ENCODE measurements at places on chromosomes 12 and 14.

DNA sequence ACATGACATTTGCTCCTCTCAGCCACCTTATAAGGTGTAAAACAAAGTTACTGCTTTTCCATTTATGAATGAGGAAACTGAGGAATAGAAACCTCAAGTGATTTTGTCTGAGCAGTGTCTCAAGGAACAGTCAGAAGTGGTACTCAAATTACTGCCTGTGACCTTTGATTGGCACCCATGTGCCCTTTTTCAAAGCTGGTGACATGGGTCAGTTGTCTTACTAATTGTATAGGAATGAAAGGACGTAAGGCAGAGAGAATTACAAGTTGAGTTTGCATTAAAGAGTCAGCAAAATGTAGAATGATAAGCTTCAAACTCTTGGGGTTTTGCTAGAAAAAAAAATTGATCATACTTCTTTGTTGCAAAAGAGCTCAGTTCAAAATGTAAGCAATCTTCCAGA lies 129.1 kb downstream of the GTF2A1 start:
- DNase-seq, result no peak

- DNase-seq, result no peak
Measured at GRCh38 chr12:19456176-19456575, 16.9 kb downstream of the AEBP2 start.

- no peak for DNase-seq
Measured at GRCh38 chr14:97854918-97855317, 1057.7 kb downstream of the VRK1 start.

DNA sequence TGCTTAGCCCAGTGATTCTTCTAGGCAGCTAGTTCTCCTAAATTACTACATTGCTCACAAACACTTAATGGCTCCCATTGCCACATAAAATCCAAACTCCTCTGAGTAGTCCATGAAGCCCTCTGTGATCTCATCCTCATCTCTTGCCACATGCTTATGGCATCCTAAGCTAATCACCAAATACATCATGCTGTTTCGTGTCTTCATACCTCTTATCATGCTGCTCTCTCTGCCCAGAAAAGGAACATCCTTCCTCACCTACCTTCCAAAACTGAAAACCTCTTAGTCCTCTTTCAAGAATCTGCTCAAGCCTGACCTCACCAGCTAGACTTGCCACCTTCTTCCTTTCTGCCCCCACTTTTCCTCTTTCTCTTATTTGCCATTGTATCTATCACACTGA lies 108.5 kb downstream of the DUSP6 start:
- no peak for DNase-seq

DNA sequence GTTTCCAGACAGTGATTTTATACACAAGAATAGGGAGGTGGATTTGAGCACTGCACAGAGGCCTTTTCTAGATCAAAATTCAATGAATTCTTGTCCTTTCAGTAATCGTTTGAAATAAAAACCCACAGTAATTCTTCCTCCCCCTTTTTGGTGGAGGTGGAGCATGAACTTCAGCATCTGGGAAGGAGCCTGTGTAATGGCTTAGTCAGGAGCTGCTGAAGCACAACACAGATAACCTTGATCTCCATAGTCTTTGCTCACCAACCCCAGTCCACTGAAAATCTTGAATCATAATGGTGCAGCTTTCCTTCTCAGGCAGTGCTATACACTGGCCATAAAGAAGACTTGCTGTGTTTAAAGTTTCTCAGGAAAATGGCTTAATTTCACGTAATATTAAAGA lies 6.4 kb upstream of the TBPL2 start:
- no peak for DNase-seq

GRCh38 chr12:50313256-50313931 lies 30.1 kb upstream of the LIMA1 start:
- DNase-seq, result no peak

- DNase-seq, result no peak
Measured at GRCh38 chr14:64137657-64138290, 156.4 kb downstream of the ESR2 start.

DNA sequence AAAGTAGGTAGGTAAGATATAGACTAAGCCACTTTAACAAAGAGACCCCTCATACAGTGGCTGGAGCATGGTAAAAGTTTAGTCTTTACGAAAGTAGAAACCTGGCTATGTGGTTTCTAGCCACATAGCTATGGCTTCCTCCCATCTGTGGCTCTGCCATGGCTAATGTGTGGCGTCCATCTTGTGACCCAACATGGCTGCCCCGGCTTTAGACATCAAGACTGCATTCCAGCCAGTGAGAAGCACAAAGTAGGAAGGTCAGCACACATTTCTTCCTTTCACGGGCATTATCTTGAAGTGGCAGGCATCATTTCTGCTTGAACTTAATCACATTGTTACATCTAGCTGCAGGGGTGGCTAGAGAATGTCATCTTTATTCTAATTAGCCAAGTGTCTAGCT lies 148.3 kb downstream of the TBX5 start:
- DNase-seq, result no peak

- no peak for DNase-seq
Measured at GRCh38 chr14:54310151-54310850, 86.5 kb upstream of the CDKN3 start.

DNA sequence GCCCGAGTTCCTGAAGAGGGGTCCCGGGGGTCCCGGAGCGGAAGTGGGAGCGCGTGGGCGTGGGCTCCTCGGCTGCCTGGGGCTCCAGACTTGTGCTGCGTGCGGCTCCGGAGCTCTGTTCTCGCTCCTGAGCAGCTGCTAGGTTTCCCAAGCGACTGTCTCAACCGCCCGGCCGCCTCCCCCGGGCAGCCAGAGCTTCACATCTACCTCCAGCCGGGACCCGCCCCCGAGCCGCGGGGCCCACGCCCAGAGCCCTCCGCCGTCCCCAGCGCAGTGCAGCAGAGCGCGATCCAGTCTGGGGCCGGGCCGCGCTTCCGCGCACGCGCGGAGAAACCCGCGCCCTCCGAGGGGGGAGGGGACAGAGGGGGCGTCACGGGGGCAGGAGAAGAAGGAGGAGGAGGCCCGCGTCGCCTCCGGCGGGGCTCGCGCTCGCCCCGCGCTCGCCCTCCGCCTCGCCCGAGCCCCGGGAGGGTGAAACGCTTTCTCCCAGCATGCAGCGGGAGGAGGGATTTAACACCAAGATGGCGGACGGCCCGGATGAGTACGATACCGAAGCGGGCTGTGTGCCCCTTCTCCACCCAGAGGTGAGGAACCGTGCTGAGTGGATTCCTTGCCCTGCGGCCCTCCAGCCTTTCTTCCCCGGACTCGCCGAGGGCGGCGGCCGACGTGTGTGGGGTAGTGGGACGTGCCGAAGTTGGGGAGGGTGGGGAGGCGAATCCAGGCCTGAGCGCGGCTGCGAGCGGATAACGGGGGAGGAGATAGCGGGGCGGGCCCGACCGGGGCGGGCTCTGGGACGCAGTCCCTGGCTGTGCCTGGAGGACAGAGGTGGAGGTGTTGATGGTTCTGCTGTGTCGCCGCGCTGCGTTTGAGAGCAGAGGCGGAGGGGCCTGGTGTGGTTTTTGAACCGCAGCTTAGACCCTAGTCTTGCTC lies at the start of gene ZDHHC17:
Gene ZDHHC17, plus strand, starts transcription at position 370 of the 930 bp plus-strand sequence. Its CDS starts 122 bp downstream, at position 492.
- DNase-seq, result peak; percentile 57

GRCh38 chr14:53523226-53523625 lies 370.1 kb upstream of the DDHD1 start:
- DNase-seq, result no peak

DNA sequence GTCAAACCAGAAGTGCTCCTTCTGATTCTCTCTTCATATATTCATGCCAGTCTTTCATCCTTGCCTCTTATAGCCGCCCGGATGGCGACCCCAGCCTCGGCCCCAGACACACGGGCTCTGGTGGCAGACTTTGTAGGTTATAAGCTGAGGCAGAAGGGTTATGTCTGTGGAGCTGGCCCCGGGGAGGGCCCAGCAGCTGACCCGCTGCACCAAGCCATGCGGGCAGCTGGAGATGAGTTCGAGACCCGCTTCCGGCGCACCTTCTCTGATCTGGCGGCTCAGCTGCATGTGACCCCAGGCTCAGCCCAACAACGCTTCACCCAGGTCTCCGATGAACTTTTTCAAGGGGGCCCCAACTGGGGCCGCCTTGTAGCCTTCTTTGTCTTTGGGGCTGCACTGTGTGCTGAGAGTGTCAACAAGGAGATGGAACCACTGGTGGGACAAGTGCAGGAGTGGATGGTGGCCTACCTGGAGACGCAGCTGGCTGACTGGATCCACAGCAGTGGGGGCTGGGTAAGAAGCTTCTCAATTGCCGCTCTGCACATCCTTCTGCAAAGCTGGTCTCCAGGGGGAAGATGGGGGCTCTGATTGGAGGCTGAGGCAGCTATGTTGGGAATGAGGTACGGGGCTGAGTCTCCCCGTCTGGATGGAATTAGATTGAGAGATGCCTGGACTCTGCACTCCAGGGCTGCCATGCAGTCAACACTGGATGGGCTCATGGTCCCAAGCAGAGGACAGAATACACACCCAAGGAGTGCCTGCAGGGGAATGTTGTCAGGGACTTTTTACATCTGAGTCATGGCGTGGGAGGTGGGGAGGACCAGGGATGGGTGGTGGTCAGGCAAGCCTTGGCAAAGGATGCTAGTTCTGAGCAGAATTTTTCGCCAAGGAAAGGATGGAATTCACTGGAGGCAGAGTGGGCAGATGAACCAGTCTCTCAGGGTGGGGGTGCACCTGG lies 1.3 kb downstream of the BCL2L2 start:
- no peak for DNase-seq

GRCh38 chr12:127304751-127305725 lies 961.9 kb upstream of the TMEM132C start:
- DNase-seq, result no peak

- DNase-seq, result no peak
Measured at GRCh38 chr12:23949348-23950209, at the start of gene SOX5. Gene SOX5, minus strand, starts transcription at chr12:23949670. Its CDS starts 69 bp downstream, at chr12:23949601.

DNA sequence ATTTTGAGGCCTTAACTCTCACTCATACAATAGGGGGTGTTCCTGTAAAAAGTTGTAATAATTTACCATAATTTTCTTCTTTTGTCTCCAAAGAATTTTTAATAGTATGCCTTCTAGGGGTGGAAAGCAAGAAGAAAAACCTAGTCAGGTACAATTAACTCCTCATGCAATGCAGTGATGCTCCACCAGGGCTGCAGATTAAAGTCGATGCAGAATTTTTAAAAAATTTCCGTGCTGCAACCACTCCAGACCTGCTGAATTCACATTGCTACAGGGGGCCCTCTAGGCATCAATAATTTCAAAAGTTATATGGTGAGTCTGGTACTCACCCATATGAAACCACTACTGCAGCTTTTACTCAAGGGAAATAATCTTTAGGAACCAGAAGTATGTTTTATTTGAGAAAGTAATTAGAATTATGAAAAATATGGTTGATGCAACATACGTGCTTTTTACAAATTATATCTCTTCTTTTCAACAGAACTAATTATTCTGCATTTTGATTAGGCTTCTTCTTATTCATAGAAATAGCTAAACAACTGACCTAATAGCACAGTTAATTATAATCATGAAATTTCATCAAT lies 353.2 kb downstream of the BCAT1 start:
- DNase-seq, result no peak

DNA sequence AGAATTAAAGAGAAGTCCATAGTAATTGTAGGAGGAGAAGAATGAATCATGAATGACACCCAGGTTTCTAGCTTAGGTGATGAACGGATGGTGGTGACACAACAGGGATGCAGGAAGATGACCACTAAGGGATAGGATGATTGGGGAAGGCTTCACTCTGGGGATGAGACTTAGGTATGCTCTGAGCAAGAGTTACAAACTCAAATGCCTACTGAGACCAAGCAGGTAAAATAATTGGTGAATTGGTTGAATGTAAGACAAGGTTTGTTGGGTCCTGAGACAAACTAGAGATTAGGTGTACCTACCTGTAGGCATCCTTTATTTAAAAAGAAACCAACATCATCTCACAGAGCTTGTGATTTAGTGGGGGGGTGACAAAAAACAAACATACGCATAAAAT lies 116.3 kb downstream of the CFAP54 start:
- no peak for DNase-seq

GRCh38 chr12:69073035-69073434 lies 140.1 kb upstream of the CPM start:
- DNase-seq, result no peak

DNA sequence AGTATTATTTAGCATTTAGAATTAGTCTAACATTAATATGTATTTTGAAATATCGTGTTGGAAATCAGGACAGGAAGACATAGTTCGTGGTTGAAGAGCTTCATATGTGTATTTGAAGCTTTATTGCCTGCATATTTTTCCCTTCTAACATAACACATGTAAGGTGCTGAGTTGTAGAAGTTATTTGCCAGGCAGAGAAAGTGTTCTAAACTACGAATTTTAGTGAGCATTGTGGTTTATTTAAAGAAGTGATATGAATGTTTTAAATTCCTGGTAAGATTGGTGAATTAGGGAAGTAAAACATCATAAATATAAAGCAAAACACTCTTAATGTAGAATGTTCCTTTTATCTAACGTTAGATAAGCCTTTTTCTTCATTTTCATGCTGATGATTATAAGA lies 2.5 kb downstream of the RASSF3 start:
- DNase-seq, result no peak

GRCh38 chr12:46133751-46134150 lies 135.1 kb downstream of the SLC38A1 start:
- DNase-seq, result no peak

DNA sequence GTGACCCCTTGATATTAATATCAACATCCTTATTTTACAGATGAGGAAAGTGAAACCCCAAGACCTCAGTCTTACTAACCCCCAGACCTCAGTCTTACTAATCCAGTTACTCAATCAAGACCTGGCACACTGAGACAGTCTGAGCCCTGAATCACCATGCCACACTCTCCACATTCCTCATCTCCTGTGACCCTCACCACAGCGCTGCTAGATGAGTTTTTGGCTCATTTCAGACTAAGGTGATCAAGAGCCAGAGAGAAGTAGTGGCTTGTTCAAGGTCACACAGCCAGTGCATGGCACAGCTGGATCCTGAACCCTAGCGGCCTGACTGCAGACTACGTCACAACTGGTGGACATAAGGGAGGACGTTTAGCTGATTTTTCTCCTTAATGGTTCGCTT lies 579.2 kb downstream of the BCL11B start:
- DNase-seq, result no peak

- no peak for DNase-seq
Measured at GRCh38 chr14:62734831-62735230, 310.4 kb downstream of the KCNH5 start.

DNA sequence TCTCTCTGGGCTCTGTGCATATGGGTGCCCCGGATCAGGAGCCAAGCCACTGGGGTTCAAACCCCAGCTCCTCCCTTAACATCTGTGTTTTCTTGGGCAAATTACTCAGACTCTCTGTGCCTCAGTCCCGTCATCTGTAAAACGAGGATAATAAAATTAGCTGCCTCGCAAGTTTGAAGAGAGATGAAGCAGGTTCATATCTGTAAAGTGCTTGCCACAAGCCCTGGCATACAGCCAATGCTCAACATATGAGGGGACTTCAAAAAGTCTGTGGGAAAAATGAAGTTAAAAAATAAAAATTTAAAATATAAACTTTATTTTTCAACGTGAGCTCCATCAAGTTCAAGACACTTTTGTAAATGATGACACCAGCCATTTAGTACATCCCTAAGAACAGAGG lies 276.7 kb downstream of the FOXN3 start:
- DNase-seq, result no peak

- DNase-seq, result no peak
Measured at GRCh38 chr14:99570544-99571302, 33.3 kb downstream of the CCDC85C start.

Data from esophagus squamous epithelium (tissue), 5 donors.